ENCODE measurements at places on chromosomes 13 and 19.

DNA sequence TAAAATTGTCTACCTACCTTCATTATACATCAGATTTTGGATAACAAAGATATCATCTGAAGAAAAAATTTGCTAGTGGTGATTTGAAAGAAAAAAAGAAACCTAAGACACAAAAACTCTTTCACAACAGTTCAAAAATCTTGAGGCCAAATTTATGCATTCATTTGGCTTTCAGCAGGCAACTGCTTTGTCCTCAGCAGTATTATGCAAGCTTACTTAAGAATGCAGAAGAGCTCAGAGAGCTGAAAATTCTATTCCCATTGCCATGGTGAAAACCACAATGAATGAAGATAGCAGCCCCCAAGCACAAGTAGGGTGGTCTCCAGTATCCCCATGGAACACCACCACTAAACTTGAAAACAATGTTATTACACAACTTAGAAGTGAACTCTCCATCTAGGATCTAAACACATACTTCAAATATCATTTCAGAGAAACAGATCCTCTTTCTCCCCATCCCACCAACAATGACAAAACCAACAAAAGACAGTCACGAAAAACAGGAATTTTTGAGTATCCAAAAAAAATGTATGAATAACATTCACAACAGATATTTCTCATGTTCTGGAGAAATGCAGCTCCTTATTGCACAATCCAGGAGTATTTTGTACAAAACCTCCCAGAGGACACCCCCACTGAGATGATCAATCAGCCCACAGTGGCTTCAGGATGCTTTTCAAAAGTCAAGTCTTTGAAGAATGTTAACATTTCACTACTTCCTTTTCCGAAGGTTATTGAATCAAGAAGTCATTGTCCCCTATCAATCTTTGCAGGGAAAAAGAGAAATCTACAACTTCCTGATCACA is 192.7 kb downstream of the LHFPL6 start:
- DNase-seq: peak; percentile 94

GRCh38 chr13:73496711-73497110 is 437.9 kb downstream of the KLF5 start:
- DNase-seq: no peak

DNA sequence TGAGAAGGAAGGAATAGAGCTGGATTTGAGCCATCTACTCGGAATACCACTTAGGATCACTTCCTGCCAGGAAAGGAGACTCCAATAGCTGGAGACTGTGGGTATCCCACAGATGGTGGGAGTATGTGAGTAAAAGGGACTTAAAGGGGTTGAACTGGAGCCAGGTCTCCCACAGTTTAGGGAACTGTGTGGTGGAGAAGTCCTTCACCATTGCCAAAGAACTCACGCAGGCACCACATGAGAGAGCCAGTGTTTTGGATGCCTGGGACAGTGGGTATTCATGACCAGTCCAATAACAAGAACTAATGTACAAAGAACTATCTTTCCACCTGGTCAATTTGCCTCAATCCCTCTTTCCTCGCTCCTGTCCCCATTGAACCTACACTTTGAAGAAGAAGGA is 24.4 kb upstream of the MYCBP2 start:
- no peak for DNase-seq

- peak; percentile 81 for DNase-seq
Observed at GRCh38 chr13:44710576-44710975, 134.4 kb upstream of the TSC22D1 start.

GRCh38 chr13:25688536-25688935 is 316.8 kb downstream of the ATP8A2 start:
- DNase-seq: no peak
